ENCODE measurements at places on chromosomes 7 and 10.

GRCh38 chr7:334618-335357 lies 44.8 kb downstream of the FOXL3 start:
- DNase-seq, result no peak

DNA sequence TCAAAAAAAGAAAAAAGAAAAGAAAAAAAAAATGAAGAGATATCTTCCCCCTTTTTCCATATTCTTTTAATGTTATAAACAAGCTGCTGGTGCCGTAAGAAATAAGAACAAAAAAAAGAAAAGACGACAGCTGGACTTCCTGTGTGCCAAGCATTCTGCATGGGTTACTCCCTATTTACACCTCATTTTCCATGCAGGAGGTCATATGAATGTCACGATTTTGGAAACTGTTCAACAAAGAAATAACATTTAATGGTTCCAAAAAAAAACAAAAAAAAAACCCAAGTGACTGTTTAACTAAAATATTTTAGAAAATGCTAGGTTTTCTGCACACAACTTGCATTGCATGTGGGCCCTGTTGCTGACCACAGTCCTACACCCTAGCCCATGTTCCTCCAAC lies 159.3 kb downstream of the TNS3 start:
- no peak for DNase-seq

DNA sequence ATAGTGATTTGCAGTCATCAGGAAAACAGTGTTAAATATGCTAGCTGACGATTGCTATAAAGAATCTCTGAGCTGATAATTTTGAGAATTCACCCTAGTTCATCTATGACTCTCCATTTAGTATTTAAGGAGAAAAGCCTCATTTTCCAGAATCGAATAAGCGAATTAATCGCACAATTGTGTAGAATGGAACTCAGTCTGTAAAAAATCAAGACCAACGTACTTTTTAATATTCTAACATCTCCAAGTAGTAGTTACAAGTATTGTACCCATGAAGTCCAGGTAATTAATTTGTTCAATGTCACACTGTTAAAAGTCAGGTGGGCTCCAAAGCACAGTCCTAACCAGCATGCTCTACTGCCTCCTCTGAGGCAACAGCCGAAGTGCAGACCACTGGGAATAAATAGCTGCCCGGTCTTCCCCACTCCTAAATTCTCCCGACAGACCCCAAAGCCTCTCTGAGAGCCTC lies 380 bp upstream of the AGBL3 start:
- DNase-seq, result no peak

GRCh38 chr10:98299341-98299740 lies 31.3 kb upstream of the LOXL4 start:
- DNase-seq, result no peak

GRCh38 chr10:64863836-64864235 lies 1342.6 kb downstream of the REEP3 start:
- DNase-seq, result no peak

- no peak for DNase-seq
These were observed 2.1 kb upstream of the PALD1 start for GRCh38 chr10:70476249-70477035.

- DNase-seq, result no peak
These were observed 193.1 kb downstream of the ADARB2 start for GRCh38 chr10:1544209-1544673.

- no peak for DNase-seq
These were observed 3.9 kb downstream of the KLRG2 start for GRCh38 chr7:139479620-139480019.

DNA sequence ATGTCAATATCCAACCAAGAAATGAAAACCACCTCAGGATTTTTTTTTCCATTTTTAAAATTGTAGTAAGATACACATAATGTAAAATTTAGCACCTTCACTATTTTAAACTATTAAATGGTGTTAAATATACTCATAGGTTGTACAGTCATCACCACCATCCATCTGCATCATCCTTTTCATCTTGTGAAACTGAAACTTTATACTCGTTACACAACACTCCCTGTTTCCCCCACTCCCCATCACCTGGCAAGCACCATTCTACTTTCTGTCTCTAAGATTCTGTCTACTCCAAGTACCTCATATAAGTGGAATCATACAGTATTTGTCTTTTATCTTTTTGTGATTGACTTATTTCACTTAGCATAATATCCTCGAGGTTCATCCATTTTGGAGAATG lies 335.2 kb upstream of the NPSR1 start:
- DNase-seq, result peak; percentile 43
